ENCODE measurements at places on chromosomes 2 and 18. TPM values are rescaled to one million over a fixed set of nuclear protein-coding genes. Genes with fewer than 3 reads are reported as not detected.

GRCh38 chr2:223264541-223265193 lies 212.7 kb downstream of the KCNE4 start:
- DNase-seq = no peak

The SULT1C4 gene
- total RNA-seq = 0.32 TPM

GRCh38 chr18:79644006-79644665 lies 35.5 kb upstream of the CTDP1 start:
- DNase-seq = peak; percentile 56

- DNase-seq = no peak
Measured at GRCh38 chr2:66435549-66435875, 587 bp downstream of the MEIS1 start.

- DNase-seq = no peak
Measured at GRCh38 chr2:460861-461260, 173.0 kb upstream of the ALKAL2 start.

DNA sequence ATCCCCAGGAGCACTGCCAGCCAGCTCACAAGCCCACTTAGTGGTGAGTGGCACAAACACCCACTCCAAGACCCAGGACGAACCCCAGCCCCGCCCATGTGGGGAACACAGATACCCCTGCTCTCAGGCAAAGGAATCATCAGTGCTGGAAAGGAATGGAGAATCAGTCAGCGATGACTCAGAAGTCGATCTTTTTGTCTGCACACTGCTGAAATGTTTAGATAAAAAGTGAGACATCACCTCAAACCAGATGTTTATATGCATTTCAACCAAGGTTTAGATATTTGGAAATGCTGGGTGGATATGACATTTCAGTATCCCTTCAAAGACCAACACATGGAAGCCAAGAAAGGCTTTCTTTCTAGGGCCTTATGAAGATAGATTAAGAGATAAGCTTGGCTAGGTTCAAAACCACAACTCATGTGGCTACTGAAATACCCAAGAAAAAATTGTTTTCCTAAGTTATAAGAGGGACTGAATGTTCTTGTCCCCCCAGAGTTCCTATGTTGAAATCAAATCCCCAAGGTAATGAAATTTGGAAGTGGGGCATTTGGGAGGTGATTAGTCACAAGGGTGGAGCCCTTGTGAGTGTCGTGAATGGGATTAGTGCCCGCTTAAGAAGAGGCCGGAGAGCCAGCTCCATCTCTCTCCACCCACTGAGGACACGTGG lies 43.7 kb downstream of the POU3F3 start:
- DNase-seq = no peak

The PLEKHH2 gene
- total RNA-seq = 7.3 TPM

The C2orf80 gene
- total RNA-seq = not detected

The CD28 gene
- not detected for total RNA-seq

GRCh38 chr18:55228707-55229106 lies 269.4 kb upstream of the CCDC68 start:
- DNase-seq = no peak

DNA sequence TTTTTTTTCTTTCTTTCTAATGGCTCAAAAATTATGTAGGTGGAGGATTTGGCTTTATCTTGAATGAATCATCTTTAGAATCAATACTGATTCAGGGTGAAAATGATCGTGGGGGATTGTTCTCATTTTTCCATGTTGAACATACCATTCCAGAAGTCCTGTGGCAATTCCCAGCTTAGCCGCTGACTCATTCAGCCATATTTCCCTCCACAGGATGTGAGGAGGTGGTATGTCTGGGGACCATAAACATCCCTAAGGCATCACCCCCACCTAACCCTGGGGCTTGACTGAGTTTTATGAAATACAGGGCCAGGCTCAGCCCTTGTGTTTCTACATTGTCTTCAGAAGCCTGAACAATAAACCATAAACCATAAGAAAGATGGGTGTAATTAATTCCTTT lies 92.7 kb upstream of the FN1 start:
- DNase-seq = peak; percentile 90

The ERBB4 gene
- total RNA-seq = not detected

- no peak for DNase-seq
Measured at GRCh38 chr2:57543211-57543610, 503.4 kb upstream of the VRK2 start.

The AQP12B gene
- total RNA-seq = not detected
